Activated T-helper 17 cell treated with anti-CD3 and anti-CD28 coated beads, Interleukin-2, amount 50 U/mL, for 72 hours (primary cell): ENCODE measurements at places on chromosomes 12 and 14. TPM values are rescaled to one million over a fixed set of nuclear protein-coding genes. Genes with fewer than 3 reads are reported as not detected.

Gene IL31
- total RNA-seq = not detected

Gene PPP1R1A
- total RNA-seq = not detected

Gene SERPINA1
- 1.3 TPM for total RNA-seq

Gene UNG
- total RNA-seq = 48.3 TPM

Gene SPRYD4
- 3.9 TPM for total RNA-seq

Gene SRGAP1
- total RNA-seq = 0.06 TPM

Gene PLEKHA5
- 10.4 TPM for total RNA-seq

Gene IKZF4
- 19.1 TPM for total RNA-seq

Gene TAS2R42
- total RNA-seq = not detected

Gene WDR89
- total RNA-seq = 22.0 TPM

Gene DERA
- total RNA-seq = 19.2 TPM

Gene DAAM1
- total RNA-seq = 10.5 TPM

Gene CLMN
- total RNA-seq = 0.95 TPM

Gene TAC3
- total RNA-seq = not detected
